ENCODE measurements at places on chromosomes 4 and X.

DNA sequence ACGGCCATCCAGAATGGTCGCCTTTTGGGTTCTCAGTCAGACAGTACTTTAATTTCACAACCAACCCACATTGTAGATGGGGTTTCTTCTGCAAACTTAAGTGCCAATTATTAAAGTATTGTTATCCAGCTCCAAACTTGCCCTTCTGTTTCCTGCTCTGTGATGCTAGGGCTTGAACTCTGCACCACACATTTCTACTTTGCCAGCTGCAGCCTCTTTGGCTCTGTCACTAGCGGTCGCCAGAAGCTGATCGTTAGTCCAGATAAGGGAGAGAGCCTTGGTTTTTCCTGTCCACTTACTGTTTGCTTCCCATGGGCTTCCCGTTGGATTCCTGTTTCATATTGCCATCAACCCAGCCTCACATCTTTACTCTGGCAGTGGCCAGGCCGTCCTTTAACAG is 196.6 kb downstream of the ASB9 start:
- no peak for DNase-seq

DNA sequence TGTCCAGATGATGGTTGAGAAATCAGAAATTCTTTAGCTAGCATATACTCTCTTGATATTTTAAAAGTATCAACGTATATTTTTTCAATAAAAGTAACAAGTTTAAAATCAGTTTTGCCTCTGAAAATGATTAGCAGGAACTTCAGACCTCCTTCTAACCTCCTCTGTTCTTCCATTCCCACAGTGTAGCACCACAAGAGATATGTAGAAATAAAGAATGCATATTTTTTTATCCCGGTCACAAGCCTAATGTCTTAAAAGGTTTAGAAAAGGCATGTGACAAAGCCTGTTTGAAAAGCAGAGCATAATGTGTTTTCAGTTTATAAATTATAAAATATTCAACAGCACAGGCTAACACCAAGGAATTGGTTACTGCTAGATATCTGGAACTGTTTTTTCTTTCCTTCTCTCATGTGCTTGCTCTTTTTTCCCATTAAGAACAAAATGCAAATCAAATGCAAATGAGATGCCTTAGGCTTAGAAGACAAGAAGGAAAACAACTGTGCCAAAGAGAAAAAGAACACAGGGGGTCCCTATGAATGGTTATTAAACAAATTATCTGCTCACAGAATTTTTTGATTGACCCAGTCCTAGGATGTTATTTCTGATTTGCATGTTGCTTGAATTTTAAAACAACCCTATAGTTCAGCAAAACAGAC is 351.7 kb upstream of the FAM241A start:
- no peak for DNase-seq

DNA sequence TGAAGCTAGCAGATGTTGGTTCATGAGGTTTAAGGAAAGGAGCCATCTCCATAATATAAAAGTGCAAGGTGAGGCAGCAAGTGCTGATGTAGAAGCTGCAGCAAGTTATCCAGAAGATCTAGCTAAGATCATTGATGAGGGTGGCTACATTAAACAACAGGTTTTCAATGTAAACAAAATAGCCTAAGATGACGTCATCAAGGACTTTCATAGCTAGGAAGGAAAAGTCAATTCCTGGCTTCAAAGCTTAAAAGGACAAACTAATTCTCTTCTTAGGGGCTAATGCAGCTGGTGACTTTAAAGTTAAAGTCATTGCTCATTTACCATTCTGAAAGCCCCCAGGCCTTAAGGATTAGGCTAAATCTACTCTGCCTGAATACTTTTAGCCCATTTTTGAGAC is 141.9 kb downstream of the MID1IP1 start:
- DNase-seq, result no peak

DNA sequence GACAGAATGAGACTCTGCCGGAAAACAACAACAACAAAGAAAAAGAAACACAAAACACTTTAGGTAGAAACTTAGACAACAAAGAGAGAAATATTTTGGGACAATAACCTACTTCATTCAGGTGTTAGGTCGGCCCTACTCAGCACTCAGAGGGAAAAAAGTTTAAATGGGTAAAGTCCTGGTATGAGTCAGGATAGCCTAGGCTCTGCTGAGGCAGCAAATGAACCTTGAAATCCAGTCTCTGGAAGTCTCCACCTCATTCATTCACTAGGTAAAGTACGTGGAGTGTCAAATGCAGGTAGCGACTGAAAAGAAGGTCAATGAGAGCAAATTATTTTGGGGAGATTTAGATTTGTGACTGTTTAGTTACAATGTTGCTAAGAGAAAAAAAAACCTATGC is 127.4 kb downstream of the FHDC1 start:
- no peak for DNase-seq

GRCh38 chr4:38503689-38504395 is 160.2 kb upstream of the KLF3 start:
- DNase-seq, result peak; percentile 49

DNA sequence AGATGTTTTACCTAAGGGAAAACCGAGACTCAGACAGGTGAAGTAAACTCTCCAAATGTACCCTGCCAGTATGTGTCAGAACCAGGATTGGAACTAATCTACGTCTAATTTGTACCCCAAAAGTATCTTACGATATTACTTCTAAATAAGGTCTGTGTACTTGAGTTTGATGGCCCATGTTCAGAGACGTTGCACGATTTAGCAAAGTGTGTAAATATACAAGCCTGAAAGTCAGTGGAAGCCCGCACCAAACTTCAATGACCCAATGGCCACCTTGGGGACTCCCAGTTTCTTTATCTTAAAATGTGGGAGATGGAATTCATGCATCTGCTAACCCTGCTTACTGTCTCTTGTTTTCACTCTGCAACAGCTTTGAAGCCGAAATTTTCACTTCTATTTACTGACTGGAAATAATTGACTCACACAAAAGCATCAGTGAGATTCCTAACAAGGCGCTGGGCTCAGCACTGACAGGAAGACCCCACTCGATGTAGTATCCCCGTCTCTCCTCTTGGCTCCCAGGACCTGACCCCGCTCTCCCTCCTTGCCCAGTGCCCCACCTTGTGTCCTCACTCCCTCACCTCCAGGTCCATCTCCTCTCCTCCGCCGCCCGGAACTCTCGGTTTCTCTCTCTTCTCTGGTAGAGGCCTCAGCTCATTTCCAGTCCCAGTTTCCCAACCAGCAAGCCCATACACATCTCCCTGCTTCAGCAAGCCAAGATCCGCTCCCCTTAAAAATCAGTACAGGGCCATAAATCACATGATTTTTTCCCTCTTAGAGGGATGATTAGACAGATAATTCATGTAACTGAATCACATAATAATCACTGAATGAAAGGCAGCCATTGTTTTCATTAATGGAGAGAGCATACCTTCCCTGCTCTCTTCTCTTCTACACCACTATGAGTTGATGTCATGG is 42.8 kb downstream of the ENPP6 start:
- no peak for DNase-seq

- no peak for DNase-seq
These were observed 14.1 kb downstream of the AMER1 start for GRCh38 chrX:64191281-64192010.

DNA sequence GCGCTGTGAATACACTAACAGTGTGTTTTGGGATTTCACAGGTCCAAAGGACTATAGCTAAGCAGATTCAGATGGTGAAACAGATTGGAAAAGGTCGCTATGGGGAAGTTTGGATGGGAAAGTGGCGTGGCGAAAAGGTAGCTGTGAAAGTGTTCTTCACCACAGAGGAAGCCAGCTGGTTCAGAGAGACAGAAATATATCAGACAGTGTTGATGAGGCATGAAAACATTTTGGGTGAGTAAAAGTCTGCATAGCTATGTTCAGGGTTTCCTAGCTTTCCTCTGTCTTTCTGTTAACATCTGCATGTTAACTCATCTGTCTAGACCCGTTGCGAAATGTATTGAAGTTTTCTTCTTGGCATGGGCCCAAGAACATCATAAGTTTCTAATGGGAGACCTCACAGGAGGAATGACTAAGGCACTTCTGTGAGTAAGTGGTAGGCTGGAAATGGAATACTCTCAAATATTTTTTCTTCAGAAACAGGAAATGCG is 372.1 kb downstream of the BMPR1B start:
- DNase-seq, result no peak

GRCh38 chr4:56755901-56756300 is 65.6 kb downstream of the SPINK2 start:
- DNase-seq, result no peak

Measured in activated CD4-positive, alpha-beta T cell treated with anti-CD3 and anti-CD28 coated beads, Interleukin-2, amount 50 U/mL, for 16 hours (primary cell).